ENCODE measurements at places on chromosomes 7 and 10.

DNA sequence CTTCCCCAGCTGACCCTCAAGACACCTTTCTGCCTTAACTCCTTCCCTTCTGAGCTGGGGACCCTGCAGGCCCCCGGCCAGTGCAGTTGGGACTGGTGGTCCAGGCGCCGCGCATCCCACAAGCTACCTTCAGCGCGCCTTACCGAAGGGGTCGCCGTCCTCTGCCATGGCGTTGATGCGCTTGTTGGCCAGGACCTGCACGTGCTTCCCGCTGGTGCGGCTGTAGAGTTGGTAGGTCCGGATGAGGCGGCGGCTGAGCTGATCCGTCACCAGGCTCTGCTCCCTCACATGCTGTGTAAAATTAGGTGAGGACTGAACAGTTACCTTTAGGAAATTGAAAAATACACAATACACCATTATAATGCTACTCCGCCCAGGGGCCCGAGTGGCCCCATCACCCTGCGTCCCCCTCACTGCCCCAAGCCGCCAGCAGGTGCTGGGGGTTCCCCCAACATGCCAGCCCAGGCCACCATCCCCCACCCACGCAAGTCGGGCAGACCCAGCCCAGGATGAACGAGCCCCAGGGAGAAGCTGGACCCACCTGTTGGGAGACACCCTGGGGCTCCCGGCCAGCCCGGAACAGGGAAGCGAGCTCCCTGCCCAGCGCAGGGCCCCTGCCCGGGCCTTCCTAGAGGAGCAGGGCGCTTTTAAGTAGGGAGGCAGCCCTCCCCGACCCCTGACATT is 1.2 kb downstream of the FGF8 start:
- DNase-seq = no peak

DNA sequence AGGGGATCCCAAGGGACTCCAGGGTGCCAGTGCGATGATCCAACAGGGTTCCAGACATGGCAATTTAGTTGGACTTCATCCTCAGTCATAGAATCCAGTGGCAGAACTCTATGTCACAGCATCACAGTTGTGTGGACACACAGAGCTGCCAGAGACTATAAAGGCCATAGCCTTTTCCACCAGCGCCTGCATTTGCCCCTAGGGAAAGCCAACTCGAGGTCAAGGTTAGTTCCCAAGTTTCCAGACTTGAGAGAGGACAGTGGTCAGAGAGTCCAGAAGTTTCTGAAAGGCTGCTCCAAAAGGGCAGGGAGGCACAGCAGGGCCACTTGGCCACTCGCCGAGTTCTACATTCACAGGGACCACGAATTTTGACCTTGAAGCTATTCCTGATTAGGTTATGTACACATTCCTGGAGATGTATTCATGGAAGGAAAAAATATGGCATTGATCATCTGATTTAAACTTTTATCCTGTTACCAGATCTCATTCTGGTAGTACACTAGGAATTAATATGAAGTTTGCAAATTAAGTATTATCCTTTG is 170.1 kb downstream of the KCNMA1 start:
- DNase-seq = no peak

- no peak for DNase-seq
Observed at GRCh38 chr10:4280461-4281189, 495.6 kb upstream of the KLF6 start.

GRCh38 chr7:77238703-77239136 is 39.1 kb upstream of the FGL2 start:
- DNase-seq = no peak

DNA sequence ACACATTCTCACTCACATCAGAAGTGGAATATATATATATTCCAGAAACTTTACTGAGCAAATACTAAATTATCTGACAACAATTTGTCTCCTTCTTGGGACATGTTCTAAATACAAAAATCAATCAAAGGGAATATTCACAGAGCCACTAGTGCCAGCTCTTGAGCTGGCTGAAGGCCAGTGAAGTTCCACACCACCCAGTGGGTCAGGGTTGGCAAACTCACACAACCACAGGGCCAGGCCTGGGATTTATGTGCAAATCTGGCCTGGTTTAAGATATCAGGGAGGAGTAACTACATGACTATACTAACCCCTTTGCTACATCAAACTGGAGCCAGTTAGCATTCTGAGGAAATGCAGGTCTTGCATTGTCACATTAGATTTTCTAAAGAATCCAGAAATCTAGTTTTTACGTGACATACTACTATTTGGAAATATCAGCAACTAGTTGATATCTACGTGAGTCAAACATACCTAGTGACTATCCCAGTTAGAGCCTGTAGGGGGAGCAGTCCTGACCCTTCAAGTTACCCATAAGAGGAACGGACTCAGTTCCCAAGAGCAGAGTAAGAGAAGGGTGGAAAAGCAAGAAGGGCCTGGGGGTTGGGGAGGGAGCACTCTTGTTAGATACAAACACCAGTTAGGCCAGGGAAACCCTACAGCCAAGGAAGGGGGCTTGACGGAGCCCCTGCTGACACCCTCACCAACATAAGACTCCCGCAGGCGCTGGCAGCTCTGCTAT is 600.4 kb downstream of the KCNMA1 start:
- DNase-seq = no peak

DNA sequence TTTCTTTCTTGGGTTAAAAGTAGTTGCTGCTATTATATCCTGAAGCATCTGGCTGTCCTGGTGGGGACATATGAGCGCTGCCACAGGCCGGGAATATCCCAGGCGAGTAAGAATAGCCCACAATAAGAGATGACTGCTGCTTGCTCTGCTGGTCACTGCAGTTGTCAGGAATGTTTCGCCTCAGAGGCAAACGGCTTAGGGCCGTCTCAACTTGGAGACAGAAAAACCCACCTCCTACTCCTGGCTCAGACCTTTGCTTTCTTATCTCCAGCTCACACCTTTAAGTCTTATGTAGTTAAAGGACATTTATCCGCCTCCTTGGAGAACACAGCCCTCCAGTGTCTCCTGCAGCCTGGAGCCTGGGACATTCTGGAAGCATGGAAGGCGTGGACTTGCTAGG is at the start of gene GJD4:
Gene GJD4 (plus strand): TSS at position 151 of the 400 bp plus-strand sequence. CDS start 227 bp downstream, at position 378.
- no peak for DNase-seq

DNA sequence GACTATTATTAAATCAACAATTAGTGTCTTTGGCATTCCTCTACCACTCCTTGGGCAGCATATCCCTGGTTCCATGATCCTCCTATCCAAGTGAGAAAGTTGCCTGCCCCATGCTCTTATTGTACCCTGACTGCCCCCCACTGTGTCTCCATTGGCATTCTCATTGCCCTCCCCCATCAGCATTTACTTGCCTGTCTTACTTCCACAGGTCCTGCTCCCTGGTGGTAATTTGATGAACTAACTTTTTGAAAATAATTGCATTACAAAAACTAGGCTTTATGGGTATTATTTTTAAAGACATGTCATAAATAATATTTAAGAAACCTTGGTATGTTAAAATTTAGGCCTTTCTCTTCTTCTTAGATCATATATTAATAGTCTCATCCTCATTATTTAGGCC is 346.4 kb downstream of the PCLO start:
- DNase-seq = no peak

- DNase-seq = no peak
Observed at GRCh38 chr10:8085251-8085650, 30.8 kb downstream of the GATA3 start.

- DNase-seq = no peak
Observed at GRCh38 chr7:33310546-33310945, 181.2 kb downstream of the BBS9 start.

GRCh38 chr10:71131508-71132088 is 80.8 kb upstream of the UNC5B start:
- no peak for DNase-seq

DNA sequence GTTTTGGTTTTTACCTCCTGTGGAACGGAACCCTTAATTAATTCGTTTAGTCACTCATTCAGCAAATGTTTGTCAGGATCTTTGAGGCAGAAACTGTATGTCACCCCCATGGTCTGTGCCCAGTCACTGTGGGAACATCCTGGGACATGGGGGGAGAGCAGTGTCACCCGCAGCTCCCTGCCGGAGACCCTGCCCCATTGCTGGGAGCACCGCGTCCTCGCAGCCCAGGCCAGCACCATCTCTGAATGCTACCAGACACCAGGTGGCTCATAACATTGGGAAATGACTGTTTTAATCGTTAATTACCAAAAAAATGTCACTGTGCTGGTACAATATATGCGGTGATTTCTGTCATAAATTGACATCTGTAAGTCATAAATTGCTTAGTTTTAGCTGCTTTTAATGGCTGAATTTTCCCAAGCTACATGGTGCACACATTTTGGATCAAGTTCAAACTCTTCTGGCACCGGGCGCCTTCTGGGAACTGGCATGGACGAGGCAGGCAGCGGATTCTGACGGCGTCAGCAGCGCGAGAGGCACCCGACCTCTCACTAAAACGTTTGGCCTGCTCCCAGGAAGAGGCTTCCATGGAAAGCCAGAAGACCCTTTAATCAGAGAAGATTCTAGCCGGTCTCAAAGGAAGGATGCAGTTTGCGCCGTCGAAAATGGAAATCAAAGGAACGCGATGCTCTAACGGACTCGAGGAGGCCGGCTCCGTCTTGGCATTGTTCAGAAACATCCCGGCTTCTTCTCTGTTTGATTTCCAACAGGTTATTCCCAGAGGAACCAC is 184.2 kb downstream of the ADARB2 start:
- DNase-seq = no peak

DNA sequence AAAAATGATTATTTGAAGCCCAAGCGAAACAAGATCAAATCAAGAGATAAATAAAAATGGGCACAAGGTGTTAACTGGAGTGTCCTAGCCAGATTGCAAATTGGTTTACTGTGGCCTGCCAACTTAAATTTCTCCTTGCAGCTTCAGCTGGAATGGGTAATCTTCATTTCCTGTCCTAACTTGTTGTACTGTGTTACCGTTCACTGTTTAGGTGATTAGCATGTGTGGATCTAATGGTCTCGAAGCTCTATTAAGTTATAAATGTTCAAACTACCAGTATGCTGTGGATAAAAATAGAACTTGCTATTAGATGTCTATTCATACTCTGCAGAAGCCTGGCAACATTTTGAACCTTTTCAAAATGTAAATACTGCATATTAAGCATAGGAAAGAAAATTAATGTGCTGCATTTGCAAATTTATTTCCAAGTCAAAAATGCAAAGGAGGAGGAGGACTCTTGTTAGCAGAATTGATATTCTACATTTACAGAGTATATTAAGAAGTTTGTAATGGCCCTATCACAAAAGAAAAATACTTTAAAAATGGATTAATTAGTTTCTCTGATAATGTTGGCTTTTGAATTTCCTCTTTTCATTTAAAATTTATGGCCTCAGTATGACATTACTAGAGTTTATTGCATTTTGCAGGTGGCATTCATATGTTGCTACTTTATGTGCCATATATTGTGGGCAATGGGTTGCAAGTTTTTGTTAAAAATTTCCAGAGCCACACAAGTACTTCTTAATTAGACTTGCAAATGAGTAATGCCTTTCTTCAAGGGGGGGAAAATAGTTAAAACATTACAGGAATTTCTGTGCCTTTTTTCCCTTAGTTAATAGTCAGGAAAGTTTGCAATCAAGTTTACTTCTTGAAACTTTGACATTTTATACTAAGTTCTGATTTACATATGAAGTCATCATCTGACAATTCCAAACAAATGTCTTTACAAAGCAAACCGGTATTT is 92.1 kb downstream of the CABCOCO1 start:
- DNase-seq = peak; percentile 35

GRCh38 chr7:39073432-39073831 is 95.7 kb downstream of the POU6F2 start:
- no peak for DNase-seq

GRCh38 chr7:130154501-130155317 is 50.5 kb downstream of the TMEM209 start:
- DNase-seq = peak; percentile 89

GRCh38 chr10:126256864-126257263 is 131.4 kb downstream of the ADAM12 start:
- no peak for DNase-seq

DNA sequence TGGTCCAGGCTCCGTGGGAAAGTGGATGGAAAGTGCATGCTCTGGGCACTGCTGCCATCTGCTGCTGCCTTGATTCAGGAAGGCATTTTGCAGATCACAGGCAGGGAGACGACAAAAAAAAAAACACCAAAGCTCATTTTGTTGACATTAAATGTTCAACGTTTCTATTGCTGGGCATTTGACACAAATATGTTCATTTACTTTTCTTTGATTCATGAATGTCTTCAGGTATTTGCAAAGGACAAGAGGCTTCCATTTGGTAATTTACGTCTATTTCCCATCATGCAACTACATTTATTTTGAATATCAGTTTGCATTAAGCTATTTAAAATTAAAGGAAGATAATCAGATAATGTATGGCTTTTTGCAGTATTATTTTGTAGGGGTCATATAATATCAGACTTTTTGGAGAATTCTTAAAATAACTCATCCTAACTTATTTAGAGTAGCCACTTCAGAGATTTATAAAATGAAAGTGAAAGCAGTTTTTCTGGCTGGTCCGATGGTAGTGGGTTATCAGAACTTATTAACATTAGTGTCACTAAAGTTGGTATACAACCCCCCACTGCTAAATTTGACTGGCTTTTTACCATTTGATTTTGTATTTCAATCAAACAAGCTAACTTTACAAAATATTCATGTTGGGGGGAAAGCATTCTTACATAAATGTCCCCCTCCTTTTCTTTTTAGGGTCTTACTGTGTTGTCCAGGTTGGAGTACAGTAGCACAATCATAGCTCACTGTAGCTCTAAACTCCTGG is 65.3 kb downstream of the PDIA4 start:
- DNase-seq = peak; percentile 39

- no peak for DNase-seq
Observed at GRCh38 chr10:86583983-86584382, 62.4 kb upstream of the WAPL start.

DNA sequence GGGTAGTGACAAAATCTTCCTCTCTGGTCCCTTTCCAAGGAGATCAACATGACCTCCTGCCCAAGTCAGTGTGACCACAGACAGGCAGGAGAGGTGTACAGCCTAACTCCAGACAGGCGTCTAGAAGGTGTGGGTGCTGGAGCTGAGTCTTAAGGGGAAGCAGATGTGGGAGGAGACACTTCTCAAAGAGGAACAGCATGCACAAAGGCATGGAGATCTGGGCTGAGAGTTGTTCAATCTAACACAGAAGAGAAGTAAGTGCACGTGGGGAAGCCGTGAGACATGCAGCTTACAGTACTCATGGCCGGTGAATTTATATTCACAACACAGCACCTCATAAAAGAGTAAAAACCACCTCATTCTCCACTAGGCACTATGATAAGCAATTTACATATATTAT is 23.8 kb upstream of the GSDME start:
- DNase-seq = no peak

Measured in NCI-H446 treated with DMSO at 0.1 percent for 48 hours (cell line).